ENCODE measurements at places on chromosomes 16 and 17. TPM values are rescaled to one million over a fixed set of nuclear protein-coding genes. Genes with fewer than 3 reads are reported as not detected.

ARL6IP1 gene
- 110 TPM for total RNA-seq

MYL4 gene
- total RNA-seq: 2.2 TPM

GRCh38 chr17:39667262-39667944 lies 850 bp upstream of the PNMT start:
- H3K4me1 ChIP-seq: peaks cover 47% of the 10 kb centered on the region
- H3K36me3 ChIP-seq: peaks cover 7% of the 10 kb centered on the region
- H3K4me3 ChIP-seq: peak overlapping the region; percentile 45
- H3K27me3 ChIP-seq: peaks cover 53% of the 10 kb centered on the region
- peak; percentile 78 for DNase-seq
- peak overlapping the region; percentile 53 for H3K27ac ChIP-seq

DNA sequence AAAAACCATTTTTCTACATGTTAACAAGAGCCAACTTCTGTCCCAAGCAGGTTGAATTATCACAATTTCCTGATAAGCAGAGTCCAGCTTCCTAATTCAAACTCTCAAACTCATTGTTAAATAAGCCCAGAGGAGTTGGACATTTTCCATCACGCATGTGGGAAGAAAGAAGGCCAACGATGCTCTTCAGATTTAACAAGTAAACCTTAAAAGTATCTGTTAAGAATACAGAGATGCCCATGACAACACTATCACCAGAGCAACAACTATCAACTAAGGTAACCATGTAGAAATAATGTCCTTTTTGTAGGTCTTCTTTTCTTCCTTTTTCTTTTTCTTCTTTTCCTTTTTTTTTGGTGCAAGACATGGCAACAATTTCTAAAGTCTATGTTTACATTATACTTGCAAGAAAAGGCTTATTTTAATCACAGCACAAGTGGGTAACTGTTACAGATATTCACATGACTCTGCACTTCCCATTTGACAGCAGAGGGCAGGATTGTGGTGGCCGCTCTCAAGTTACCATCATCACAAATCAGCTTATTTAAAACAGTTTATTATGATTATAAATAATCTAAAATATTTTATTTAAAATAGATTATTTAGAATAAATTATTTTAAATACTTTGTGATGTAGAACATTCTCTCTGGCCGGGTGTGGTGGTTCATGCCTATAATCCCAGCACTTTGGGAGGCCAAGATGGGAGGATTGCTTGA lies 35.7 kb upstream of the DHRS7B start:
- no peaks in the 10 kb centered on the region for H3K4me1 ChIP-seq
- no peaks in the 10 kb centered on the region for H3K27me3 ChIP-seq
- no peak for DNase-seq
- no peaks in the 10 kb centered on the region for H3K36me3 ChIP-seq
